Cortex of kidney (tissue), 1 donor: ENCODE measurements at places on chromosomes 5 and 9.

GRCh38 chr9:31541721-31542281, 842.6 kb upstream of the ACO1 start:
- DNase-seq: no peak

DNA sequence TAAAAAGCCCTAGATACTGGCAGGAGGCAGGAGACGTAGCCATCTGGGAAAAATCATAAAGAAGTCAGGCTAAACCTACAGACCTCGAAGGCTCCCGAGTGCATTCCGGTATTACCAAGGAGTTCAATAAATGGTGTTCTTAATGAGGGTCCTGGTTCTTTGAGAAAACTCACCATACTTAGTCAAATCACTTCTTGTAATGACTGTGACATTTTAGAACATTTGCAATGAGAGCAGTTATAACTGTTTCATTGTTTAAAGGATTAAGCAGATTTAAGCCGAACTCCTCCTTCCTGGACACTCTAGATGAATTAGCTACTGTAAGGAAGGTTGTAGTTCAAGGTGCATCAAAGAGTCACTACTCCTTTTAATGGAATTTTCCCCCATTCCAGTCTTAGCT, 67.8 kb downstream of the EFNA5 start:
- no peak for DNase-seq

GRCh38 chr9:81032030-81032572, 657.2 kb downstream of the TLE1 start:
- DNase-seq: no peak

DNA sequence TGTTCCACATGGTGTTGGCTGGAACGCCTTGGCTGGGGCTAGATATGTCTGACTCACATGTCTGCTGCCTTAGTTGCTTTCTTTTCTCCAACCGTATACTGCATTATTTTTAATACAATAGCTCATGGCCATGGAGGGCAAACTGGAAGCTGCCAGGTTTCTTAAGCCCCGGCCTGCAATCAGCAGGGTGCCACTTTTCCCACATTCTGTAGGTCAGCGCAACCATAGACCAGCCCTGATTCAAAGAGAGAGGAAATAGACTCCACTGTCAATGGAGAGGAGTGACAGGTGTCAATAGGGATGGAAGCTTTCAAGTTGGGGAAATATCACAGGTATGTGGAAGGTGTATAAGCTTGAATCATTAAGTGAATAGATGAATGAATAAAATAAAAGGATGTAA, 60.5 kb downstream of the TARS1 start:
- DNase-seq: no peak
